ENCODE measurements at places on chromosomes 6 and 20.

DNA sequence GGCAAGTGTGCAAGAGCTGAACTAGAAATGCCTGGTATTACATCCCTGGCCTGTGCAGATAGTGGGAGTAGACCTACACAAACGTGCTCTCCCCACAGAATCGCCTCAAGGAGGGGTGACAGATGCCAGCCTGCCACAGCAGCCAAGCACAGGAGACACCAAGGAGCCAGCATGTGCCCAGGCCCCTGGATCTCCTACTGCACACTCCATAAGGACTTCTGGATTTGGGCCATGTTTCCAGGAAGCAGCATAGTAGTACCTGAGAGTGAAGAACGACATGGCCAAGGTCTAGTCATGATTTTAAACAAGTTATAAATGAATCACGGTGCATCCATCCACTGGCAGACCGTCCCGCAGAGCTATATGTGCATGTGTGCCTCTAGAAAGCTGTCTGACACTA, 232.2 kb downstream of the SYNDIG1 start:
- no peak for DNase-seq

DNA sequence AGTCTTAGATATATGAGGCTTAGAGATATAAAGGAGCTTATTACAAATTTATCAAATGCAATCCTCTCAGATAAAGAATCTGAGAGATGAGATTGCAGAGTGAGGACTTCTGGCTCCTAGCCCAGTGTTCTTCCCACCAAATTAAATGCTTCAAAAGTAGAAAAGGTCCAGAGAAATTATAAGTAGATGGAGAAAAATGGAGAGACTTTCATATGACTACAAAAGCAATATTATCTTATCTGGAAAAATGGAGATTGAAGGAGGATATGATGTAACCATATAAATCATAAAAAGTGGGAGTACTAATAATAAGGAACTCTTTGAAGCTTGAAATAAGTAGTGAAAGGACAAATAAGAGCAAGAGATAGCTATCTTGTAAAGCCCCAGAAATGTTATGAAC, 2.8 kb downstream of the KCTD20 start:
- DNase-seq: no peak

DNA sequence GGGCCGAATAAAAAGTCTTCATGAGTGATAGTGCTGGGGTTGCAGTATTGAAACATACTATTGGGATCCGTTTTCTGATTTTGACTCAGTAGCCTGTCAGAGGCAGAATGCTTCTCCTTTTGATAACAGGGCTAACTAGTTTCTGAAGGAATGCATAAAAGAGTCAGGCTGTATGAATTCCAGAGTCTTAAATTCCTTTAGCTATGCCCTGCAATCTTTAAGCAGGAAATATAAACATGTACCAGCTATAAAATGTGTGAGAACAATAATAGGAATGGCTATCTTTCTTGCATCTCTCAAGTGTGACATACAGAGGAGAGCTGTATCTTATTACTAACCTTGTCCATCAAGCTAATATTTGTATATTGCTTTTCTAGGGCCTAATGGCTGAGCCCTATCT, 917.1 kb downstream of the KIF16B start:
- peak; percentile 49 for DNase-seq

DNA sequence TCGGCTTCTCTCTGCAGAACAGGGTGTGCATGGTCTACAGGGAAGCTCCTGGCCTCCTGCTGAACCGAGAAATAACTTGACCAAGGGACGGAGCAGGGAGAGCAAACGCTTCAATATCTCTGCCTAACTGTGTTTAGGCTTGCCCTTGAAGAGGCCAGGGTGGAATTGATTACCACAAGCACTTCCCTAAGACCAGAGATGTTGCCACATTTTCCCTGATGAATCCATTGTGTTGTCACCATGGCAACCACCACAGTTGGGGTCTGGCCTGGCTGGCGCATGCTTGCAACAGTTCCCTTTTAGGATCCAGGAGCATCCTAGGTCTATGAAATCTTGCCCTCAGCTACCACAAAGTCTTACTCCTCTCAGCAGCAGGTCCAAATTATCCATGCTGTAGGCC, 213.5 kb upstream of the SULF2 start:
- DNase-seq: peak; percentile 72

DNA sequence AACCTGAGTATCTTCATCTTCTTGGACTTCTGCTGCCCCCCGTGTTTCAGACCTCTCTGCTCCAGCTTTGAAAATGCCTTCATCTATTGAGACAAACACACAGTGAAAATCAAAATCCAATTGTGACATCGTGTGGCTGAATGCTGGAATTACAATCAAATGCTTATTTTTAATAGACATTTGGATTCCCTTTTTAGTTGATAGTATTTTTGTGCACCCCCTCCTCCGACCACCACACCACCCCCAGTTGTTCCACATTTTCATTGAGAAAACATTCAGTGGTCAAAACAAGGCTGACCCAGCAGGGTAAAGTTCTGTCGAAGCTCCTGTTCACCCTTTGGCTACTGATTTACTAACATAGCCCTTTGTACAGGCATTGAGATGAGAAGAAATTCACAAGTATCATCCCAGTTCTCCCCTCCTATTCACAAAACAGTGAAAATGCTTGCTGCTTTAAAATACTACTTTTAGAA, 79.0 kb downstream of the NRSN1 start:
- DNase-seq: peak; percentile 46

Measured in fibroblast of upper back skin (primary cell).